Thoracic aorta (tissue), 2 donors: ENCODE measurements at places on chromosomes 5 and 9. TPM values are rescaled to one million over a fixed set of nuclear protein-coding genes. Genes with fewer than 3 reads are reported as not detected.

The PRELID2 gene
- 27.9 TPM for total RNA-seq

DNA sequence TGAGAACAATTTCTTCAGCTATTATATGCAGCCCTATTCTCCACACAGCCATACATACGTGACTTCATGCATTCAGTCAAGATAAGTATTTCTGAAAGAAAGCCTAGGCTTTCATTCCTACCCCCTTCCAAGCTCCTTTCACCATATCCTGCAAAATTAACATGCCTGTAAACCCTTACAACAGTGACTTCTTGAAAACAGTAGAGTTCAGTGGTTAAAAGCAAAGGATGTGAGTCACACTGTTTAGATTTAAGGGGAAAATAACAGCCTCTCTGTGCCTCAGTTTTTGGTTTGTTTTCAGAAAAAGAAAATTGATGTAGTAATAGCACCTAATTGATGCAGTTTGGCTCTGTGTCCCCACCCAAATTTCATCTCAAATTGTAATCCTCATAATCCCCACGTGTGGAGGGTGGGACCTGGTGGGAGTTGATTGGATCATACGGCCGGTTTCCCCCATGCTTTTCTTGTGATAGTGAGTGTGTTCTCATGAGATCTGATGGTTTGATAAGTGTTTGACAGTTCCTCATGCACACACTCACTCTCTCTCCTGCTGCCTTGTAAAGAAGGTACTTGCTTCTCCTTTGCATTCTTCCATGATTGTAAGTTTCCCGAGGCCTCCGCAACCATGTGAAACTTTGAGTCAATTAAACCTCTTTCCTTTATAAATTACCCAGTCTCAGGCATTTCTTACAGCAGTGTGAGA is 264.8 kb downstream of the CETN3 start:
- no peak overlapping the region for H3K4me3 ChIP-seq
- no peaks in the 10 kb centered on the region for H3K36me3 ChIP-seq

- no peak overlapping the region for H3K27ac ChIP-seq
- H3K4me3 ChIP-seq = no peak overlapping the region
- no peak for DNase-seq
- H3K27me3 ChIP-seq = no peaks in the 10 kb centered on the region
- peaks cover 9% of the 10 kb centered on the region for H3K36me3 ChIP-seq
Measured at GRCh38 chr9:123453831-123454321, 97.9 kb downstream of the CRB2 start.

The TNFSF15 gene
- total RNA-seq = 0.63 TPM

- no peak for DNase-seq
- peaks cover 3% of the 10 kb centered on the region for H3K36me3 ChIP-seq
- H3K4me1 ChIP-seq = no peaks in the 10 kb centered on the region
- no peak overlapping the region for H3K27ac ChIP-seq
Measured at GRCh38 chr9:114606597-114607207, 4.4 kb upstream of the TMEM268 start.

DNA sequence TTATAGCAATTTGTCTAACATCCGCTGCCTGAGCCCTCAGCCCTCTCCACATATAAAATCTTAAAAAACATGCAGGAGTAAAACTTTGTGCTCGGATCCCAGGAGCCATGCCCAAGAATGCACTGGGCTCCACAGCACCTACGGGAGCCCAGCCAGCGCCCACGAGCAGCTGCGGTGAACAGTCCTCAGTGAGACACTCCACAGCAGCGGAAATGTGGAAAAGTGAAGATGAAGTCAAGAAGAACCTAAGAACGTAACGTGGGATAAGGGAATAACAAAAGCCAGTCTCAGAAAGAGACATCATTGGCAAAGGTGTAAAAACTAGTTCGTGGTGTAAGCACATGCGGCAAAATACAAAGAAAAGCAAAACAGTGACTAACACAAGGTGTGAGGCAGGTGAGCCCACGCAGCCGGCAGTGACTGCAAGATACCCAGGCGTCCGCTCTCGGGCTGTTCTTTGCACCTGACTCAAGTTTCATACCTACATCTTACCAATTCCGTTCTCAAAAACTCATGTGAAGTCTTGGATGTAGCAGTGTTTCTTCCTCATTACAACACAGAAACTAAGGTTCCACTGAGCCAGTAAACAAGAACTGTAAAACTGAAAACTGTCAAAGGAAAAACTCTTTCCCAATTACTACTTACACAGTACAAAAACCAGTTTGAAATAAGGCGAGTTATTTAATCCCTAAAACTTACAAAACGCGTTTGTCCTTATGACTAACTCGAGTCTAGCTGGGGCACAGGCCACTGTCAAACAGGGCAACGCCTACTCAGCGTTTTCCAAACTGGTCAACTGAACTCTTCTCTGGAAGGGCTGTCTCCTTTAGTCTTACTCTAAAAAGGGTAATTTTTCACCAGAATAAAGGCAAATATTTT is 1.7 kb downstream of the CAMSAP1 start:
- H3K4me1 ChIP-seq = peaks cover 24% of the 10 kb centered on the region
- DNase-seq = no peak
- H3K27me3 ChIP-seq = no peaks in the 10 kb centered on the region
- peak overlapping the region; percentile 19 for H3K27ac ChIP-seq

DNA sequence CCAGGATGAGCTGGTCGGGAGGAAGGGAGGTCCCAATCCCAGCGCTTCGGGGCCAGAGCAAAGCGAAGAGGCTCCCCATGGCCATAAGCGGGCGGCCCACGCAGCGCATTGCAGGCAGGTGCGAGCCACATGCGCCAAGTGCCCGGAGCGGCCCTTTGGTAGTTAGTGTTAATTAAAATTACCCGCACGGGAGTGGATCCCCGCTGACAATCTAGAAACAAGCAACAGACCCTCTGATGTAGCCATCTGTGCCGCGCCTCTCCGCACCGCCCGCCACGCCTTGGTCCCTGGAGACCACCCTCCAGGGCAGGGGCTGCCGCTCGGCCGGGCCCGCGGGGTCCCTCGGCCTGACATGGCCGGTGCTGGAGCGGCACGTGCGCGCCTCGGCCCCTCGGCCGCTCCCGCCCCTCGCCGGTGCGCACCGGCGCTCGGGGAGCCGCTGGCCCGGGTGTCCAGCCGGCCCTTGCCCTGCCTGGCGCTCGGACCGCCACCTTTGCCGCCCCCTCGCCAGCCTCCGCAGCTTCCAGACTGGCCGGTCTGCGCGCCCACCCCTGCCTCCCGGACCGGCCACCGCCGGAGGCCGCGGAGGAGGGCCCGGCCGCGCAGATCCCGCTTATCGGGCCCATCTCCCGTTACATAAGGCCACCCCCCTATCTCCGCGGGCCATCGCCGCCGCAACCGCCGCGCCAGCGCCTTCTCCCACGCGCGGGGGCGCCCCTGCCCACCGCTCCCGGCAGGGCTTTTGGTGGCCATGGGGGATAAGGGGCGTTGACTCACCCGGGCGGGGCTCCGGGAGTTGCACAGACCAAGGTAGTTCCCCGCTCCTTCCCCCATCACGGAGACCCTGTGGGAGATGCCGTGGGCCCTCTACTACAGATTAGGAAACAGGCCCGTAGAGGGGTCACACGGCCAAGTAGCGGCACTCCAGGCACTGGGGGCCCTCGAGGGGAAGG is 1.9 kb upstream of the IL13 start:
- H3K36me3 ChIP-seq = no peaks in the 10 kb centered on the region
- no peak overlapping the region for H3K27ac ChIP-seq
- H3K4me3 ChIP-seq = peak overlapping the region; percentile 68
- H3K27me3 ChIP-seq = no peaks in the 10 kb centered on the region

The ACTL7B gene
- total RNA-seq = not detected

The PPP3R2 gene
- not detected for total RNA-seq

- H3K4me1 ChIP-seq = peaks cover 1% of the 10 kb centered on the region
- H3K27me3 ChIP-seq = no peaks in the 10 kb centered on the region
- H3K4me3 ChIP-seq = no peak overlapping the region
- no peak for DNase-seq
- H3K27ac ChIP-seq = no peak overlapping the region
Measured at GRCh38 chr5:173759691-173760090, 128.5 kb upstream of the CPEB4 start.

- no peaks in the 10 kb centered on the region for H3K27me3 ChIP-seq
- no peaks in the 10 kb centered on the region for H3K36me3 ChIP-seq
- no peak overlapping the region for H3K4me3 ChIP-seq
Measured at GRCh38 chr9:89452561-89452960, 45.4 kb downstream of the SEMA4D start.

GRCh38 chr9:131848570-131849160 is 108.8 kb upstream of the RAPGEF1 start:
- H3K4me1 ChIP-seq = no peaks in the 10 kb centered on the region
- no peak overlapping the region for H3K4me3 ChIP-seq

DNA sequence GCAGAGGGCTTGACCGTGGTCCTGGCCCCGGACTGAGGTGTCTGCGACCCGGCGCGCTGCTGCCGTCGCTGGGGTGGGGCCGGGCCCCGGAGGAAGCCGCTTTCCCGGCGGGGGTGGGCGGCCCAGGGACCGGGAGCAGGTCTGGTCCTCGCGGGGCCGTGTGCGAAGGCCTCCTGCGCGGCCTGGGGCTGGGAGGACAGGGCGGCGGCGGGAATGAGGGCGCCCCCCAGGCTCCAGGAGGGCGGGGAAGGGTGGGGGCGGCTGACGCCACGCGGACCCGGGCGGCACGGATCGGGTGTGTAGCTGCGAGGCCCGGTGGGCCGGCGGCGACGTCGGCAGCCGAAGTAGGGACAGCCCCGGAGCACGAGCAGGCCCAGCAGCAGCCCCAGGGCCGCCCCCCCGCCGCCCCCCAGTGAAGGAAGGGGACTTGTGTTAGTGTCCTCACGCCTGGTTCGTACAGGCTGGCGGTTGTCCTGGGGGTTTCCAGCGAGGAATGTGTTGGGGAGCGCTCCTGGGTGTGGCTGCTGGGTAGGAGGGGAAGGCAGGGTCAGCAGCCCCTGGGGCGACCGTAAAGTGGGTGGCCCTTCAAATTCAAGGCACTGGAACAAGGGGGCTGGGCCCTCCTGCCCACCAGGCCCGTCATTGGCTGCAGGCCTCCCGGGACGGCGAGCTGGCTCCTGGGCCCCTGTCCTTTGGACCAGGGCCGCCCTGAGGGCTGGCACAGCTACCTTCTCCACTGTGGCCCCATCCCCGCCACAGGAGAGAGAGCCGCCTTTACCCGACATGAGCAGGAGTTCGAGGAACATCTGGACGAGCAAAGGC is 597 bp upstream of the TMEM250 start:
- no peak for DNase-seq
- no peaks in the 10 kb centered on the region for H3K27me3 ChIP-seq
- peaks cover 36% of the 10 kb centered on the region for H3K4me1 ChIP-seq
- H3K36me3 ChIP-seq = peaks cover 11% of the 10 kb centered on the region
- H3K27ac ChIP-seq = peak overlapping the region; percentile 90
